ENCODE measurements at places on chromosomes 7 and 10.

DNA sequence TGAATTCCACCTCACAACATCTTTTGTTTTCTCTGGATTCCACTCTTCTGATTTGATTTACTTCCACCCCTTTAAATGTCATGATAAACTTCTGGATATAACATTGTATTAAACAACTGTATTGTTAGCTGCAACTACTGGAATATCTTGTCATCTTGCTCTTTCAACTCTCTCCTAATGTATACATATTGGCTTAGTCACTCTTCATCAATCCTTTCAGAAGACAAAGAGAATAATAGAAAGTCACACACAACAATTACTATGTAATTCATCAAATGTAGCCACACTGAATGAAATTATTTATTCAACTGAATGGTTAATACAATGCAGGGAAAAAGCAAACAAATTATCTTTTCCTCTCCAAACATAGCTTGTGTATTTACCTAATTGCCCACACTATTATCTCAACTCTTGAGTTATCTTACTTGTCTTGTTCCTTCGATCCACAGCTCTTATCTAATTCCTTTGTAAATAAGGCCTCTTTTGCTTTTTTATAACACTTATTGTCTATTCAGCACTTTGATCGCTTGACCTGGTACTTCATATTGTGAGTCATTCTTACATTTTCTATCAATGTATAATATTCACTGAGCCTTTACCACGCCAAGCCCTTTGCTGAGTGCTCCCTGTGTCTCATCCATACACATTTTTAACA lies 16.7 kb downstream of the SEMA3A start:
- no peak for DNase-seq

- DNase-seq, result no peak
Observed at GRCh38 chr7:64867863-64868440, 35.1 kb upstream of the ZNF273 start.

DNA sequence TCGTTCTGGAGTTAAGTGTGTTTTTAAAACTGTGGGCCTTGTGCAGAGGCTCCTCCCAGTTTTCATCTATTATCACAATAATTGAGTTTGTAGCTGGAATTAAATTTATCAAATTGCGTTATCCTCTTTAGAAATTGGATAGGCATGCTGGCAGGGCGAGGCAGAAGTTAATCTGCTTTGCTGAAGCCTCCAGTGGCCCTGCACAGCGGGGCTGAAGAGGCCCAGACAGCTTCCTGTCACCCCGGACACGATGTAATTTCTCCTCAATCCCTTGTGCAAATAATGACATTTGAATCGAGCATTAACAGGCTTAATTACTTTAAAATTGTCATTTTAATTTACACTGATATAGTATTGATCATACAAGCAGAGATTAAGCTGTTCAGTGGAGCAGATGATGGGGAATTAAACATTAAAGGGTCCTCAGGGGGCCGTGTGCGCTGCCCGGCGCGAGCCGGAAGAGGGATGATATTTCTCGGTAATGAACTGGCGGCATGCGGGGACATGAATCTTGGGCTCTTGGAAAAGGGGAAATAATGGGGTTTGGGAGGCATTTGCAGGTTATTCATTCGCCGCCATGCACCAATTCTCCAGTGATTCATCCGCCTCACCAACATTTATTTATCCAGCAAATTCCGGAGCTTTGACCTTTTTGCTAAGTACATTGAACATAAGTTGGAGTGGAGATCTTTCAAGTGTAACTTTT lies 118.5 kb downstream of the NKX6-2 start:
- no peak for DNase-seq

DNA sequence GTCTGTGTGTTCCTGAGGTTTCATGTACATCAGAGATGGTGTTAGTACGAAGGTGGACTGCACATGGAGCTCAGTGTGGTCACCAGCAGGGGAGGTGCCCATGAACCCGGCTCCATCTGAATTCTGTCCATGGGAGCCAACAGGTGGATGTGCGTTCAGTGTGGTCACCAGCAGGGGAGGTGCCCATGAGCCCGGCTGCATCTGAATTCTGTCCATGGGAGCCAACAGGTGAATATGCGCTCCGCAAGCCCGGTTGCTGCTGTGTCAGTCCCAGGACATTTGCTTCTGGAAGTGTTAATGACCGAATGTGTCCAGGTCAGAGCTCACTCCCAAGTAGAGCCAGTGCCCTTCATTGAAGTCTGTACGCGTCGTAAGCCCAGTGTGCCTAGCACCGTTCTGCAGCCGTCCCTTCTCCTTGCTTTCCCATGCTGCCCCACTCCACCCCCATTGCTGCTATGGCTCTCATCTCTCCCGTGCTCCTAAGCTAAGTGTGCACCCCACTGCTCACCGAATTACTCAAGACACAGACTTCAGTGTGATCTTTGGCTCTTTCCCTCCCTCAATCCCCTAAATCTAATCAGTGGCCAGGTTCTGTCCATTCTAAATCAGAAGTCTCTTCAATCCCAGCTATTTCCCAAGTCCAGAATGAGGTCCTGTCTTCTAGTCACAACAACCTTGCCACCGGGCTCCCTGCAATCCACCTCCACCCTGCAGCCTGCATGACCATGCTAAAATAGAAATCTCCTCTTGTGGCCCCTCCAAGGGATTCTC lies 352.4 kb downstream of the TCERG1L start:
- DNase-seq, result no peak

DNA sequence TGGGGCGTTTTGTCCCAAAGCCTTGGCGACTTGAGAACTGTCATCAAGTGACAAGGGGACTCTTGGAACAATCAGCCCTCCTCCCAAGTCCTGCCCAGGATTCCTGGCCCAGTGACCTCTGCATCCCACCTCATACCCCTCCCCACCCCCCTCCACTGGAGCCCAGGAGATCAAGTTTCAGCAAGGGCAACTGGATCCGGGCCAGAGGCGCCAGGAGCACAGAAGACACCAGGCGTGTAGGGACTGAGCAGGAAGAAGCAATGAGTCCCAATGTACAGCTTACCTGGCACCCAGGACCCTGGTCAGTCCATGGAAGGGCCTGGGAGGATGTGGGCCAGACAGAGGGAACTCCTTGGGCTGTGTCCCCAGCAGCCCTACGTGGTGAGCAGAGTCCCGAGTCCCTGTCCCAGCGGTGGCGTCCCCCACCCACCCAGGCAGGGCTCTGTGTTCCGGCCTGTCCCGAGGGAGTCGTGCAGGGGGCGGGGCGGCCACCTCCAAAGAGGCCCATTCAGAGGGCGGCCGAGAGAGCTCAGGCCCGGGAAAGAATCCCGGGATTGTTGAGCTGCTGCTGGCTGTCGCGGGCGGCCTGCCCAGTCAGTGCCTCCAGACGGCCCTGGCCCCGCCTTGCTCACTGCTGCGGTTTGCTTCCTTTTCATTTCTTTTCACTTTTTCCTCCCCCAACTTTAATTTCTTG lies 254.1 kb downstream of the TNS3 start:
- DNase-seq, result no peak

GRCh38 chr7:1372063-1372462 lies 87.2 kb downstream of the MICALL2 start:
- DNase-seq, result no peak

- DNase-seq, result no peak
Observed at GRCh38 chr7:134593530-134594392, 44.9 kb downstream of the AKR1B15 start.
